ENCODE measurements at places on chromosomes 13 and 19.

DNA sequence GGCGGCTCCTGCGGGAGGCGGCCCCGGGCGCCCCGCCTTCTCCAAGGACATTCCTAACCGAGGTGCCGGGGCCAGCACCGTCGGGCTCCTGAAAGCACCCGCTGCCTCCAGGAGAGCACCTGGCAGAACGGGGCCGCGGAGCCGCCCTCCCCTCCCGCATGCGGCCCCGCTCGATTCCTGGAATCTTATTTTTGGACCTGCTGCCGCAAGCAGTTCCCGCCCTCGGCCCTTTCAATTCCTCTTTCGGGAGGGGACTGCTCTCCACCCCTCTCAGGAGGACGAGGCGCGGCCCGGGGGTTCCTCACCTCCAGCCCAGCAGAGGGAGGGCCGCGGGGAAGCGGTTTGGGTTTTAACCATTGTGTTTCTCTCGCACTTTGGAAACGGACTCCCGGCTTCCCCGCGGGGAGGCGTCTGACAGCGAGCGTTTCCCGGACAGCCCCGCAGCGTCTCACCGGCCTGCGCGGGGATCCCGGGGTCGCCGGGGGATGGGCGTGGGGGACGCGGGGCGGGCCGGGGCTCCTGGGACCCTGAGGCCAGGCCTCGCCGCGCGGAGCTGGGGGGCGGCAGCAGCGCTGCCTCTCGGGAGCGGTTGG lies 849 bp downstream of the GAS6 start:
- ATAC-seq, result peak; percentile 34

DNA sequence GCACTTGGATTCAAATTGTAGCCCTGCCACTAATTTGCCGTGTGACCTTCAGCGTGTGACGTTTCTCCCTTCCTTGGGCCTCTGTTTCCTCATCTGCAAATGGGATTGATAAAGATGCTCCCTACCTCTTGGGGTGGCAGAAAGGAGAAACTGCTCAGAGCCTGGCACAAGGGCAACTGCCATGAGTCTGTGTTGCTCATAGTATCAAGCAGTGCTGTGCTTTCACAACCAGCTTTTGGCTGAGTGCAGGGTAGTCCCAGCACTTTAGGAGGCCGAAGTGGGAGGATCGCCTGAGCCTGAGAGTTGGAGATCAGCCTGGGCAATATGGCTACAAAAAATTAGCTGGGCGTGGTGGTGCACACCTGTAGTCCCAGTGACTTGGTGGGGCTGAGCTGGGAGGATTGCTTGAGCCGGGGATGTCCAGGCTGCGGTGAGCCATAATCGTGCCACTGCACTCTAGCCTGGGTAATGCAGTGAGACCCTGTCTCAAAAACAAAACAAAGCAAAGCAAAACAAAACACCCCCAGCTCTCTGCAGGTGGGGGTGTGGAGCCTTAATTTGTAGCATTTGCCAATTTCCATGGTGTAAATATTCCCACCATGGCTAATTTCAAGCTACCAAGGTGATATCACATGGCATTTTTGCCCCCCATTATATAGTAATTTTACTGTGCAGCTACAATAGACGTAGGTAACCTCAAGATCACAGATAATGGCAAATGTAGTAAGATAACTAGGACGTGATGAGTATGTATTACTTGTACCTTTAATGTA lies 1.6 kb upstream of the MARK4 start:
- ATAC-seq, result no peak

DNA sequence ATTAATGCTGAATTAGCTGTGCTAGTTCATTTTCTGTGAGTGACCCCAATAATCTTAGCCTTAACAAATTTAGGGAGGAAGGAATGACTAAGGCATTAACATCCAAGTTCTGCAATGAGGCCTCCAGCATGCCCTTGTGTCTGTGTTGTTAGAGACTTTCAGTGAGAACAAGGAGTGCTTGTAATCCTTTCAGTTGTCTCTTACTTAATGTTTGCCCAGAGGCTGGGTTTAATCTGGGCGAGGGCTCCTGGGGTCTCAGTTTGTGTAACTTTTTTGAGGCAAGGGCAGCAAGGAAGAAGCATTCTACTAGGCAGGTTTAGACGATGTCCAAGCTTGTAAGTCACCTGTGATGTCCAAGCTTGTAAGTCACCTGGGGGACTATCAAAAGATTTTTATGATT lies 24.3 kb downstream of the CCNA1 start:
- no peak for ATAC-seq

GRCh38 chr13:101846249-101846648 lies 393.8 kb downstream of the ITGBL1 start:
- ATAC-seq, result peak; percentile 62

- no peak for ATAC-seq
Observed at GRCh38 chr13:112145551-112146360, 78.8 kb downstream of the SOX1 start.

GRCh38 chr13:89923052-89923451 lies 1424.4 kb upstream of the MIR17HG start:
- no peak for ATAC-seq

DNA sequence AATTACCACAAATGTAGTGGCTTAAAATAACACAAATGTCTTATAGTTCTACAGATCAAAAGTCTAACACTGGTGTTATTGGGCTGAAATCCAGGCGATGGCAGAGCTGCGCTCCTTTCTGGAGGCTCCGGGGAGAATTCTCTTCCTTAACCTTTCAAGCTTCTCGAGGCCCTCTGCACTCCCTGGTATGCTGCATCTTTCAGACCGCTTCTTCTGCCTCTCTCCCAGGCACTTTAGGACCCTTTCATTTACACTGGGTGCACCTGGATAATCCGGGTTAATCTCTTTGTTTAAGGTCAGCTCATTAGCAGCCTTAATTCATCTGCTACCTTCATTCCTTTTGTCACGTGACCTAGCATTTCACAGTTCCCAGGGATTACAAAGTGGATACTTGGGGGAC lies 211.3 kb upstream of the RFC3 start:
- no peak for ATAC-seq

GRCh38 chr19:51375504-51376221 lies 3.2 kb upstream of the NKG7 start:
- no peak for ATAC-seq

GRCh38 chr13:99417201-99418102 lies 83.8 kb upstream of the TM9SF2 start:
- ATAC-seq, result no peak

- ATAC-seq, result no peak
Observed at GRCh38 chr19:51822946-51823345, 28.0 kb downstream of the FPR3 start.

- no peak for ATAC-seq
Observed at GRCh38 chr13:40668335-40668734, 1.9 kb upstream of the FOXO1 start.

DNA sequence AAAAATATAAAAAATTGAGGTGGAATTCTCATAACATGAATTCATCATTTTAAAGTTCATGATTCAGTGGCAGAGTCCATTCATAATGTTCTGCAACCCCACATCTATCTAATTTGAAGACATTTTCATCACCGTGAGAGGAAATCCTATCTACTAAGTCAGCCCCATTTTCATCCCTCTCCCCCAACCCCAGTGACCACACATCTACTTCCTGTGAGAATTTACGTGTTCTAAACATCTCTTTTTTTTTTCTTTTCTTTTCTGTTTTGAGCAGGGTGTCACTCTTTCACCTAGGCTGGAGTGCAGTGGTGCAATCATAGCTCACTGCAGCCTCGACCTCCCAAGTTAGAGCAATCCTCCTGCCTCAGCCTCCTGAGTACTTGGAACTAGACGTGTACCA lies 17.5 kb downstream of the ATCAY start:
- ATAC-seq, result no peak

DNA sequence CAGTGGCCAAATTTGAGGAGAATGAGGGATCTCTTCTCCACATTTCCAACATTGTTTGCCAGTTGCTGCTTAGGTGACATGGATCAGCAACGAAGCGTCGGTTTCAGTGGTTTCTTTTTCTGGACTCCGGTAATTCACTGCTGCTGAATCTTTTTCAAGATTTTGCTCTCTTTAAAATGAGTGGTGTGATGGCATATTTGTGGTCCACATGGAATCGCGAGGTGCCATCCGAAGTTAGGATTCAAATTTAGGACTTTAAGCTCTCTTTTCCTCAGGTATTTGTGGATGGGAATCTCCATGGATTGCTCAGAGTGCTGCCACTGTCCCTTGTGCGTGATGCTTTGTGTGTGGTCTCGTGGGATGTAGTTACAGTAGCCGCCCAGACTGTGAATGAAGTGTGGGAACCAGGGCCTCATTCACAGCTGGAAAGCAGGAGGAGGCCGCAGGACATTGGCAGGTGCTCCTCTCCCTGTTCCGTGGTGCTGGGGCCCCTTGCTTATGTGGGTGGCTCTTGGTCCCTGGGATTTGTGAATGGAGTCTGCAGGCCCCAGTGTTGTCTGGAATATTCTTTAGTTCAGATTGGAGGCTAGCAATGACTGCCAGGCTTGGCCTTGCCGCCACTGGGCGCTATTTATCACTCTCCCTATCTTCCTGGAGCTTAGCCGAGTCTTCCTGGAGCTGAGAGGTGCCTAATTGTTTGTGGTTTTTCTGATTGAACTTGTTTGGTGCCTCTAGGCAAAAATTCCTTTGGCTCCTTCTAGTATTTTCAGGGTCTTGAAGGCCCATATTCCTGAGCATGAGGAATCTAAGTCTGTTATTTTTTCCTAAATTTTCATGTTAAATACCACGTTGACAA lies 1.5 kb downstream of the ILF3 start:
- peak; percentile 3 for ATAC-seq

- ATAC-seq, result no peak
Observed at GRCh38 chr13:32986552-32986951, 29.7 kb upstream of the KL start.

DNA sequence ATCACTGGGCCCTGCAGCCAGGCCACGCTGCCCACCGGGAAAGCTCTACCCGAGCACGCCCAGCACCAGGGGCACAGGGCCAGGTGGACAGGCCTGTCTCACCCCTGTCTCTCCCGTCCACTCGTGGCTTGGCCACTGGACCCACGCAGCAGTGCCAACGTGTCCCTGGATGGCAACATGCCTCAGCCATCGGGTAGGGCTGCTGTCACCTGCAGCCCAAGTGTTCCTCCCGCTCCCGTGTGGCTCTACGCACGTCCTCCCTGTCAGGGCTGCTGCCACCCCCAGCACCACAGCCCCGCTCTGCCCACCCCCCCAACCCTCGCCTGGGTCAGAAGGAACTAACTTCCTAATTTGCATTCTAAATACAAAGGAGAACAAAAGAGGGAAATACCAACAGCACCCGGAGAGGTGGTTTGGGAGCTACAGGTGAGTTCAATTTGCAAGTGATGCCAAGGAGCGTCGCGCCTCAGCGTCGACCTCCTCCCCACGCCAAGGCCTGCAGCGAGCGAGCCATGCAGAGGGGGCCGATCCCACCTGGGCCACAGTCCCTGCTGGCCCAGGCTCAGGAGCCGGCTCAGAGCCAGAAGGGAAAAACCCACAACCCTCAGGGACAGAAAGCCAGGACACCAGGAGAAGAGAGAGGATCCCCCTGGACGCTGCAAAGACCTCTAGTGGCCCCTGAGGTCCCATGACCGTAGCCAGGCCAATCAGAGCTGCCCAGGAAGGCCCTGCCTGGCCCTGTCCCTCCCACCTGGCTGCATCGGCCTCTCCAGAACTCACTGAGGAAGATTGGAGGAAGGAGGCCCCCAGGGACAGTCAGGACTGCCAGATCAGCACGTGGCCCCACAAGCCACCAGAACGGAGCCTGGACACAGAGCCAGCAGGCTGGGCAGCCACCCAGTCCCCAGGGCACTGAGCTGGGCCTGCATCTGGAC lies 128.4 kb upstream of the SPACA7 start:
- ATAC-seq, result no peak

- ATAC-seq, result no peak
Observed at GRCh38 chr13:97388373-97388772, 45.6 kb upstream of the RAP2A start.

- no peak for ATAC-seq
Observed at GRCh38 chr13:24215126-24215525, 54.6 kb downstream of the SPATA13 start.

GRCh38 chr13:60356970-60357369 lies 40.0 kb upstream of the TDRD3 start:
- ATAC-seq, result no peak

- ATAC-seq, result no peak
Observed at GRCh38 chr13:98420554-98421175, 156.2 kb downstream of the STK24 start.

GRCh38 chr13:21625366-21625765 lies 21.4 kb upstream of the MICU2 start:
- peak; percentile 97 for ATAC-seq

DNA sequence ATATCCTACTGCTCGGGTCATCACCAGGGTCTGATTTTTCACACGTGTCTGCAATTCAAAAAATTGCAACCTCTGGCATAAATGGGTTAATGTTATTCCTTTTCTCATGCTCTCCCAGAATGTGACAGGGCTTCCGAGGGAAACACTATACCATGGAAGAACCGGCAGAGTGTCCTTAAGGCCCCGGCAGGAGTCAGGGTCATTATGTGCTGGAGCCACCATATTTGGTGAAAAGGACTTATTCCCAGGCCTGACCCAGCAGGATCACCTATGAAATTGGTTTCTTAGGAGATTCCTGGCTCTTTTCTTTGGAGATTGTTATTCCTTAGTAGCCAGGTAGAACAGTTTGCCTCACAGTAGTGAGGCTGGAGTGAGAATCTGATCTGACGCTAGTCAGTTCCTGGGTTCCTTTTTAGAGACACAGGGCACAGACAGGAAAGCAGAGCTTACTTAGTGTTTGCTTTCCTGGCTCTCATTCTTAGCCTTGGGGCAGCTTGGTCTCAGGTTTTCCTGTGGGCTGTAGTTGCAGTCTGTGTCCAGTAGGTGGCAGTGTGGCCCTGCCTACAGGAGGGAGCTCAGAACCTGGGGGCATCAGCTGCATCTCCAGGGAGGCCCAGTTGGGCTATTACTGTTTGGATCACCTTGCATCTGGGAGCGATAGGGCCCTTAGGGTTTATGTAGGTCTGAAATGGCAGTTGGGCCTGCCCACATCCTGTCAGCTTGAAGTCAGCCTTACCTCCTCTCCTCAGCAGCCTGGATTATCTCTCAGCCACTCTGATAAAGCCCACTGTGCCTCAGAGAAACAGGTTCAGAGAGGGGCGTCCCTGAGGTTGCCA lies 12.4 kb downstream of the SNRNP70 start:
- peak; percentile 86 for ATAC-seq

GRCh38 chr13:50198508-50198907 lies 183.3 kb downstream of the KCNRG start:
- ATAC-seq, result no peak
